Inflammatory macrophage (primary cell): ENCODE measurements at places on chromosomes 1 and 21.

- DNase-seq = no peak
Observed at GRCh38 chr1:3772715-3773571, at the start of gene SMIM1. Gene SMIM1 (plus strand): TSS chr1:3772749. CDS start chr1:3775374, 2,625 bp downstream.

- peak; percentile 61 for DNase-seq
Observed at GRCh38 chr1:226349801-226350518, 41.0 kb upstream of the LIN9 start.

- no peak for DNase-seq
Observed at GRCh38 chr1:210089855-210090254, 142.7 kb upstream of the SERTAD4 start.

GRCh38 chr1:76433526-76433925, 359.0 kb downstream of the ST6GALNAC3 start:
- DNase-seq = no peak

- DNase-seq = no peak
Observed at GRCh38 chr1:99850459-99851291, 514 bp downstream of the AGL start.

- DNase-seq = no peak
Observed at GRCh38 chr1:10101929-10102328, 69.2 kb downstream of the UBE4B start.

DNA sequence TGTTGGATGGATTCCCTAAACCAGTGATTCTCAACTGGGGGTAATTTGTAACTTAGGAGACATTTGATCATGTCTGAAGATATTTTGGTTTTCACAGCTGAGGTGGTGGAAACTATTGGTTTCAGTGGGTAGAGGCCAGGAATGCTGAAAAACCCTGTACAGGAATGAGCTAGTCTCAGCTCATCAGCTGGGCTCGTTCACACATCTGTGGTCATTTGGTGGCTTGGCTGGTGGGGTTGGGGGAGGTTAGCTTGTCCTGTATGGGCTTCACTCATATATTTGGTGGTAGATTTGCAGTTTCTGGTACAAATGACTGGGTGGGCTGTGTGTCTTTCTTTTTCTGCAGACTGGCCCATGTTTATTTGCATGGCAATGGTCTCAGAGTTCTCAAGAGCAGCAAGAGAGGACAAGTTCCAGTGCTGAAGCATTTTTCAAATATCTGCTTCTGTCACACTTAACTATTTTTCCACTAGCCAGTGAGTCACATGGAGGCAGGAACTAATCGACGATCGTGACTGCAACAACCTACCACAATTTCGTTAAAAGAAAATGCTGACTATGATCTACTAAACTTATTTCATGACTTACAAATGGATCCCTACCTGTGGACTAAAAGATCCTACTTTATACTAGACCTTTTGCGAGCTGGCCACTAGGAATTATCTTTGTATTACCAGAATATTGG, 321.7 kb upstream of the PLXNA2 start:
- no peak for DNase-seq

- DNase-seq = peak; percentile 64
Observed at GRCh38 chr1:211761400-211761799, 69.2 kb downstream of the LPGAT1 start.

- no peak for DNase-seq
Observed at GRCh38 chr1:195806060-195806459, 802.2 kb downstream of the KCNT2 start.

GRCh38 chr1:246005067-246005466, 502.0 kb downstream of the SMYD3 start:
- DNase-seq = no peak

- DNase-seq = no peak
Observed at GRCh38 chr1:101728029-101728428, 268.7 kb downstream of the OLFM3 start.

DNA sequence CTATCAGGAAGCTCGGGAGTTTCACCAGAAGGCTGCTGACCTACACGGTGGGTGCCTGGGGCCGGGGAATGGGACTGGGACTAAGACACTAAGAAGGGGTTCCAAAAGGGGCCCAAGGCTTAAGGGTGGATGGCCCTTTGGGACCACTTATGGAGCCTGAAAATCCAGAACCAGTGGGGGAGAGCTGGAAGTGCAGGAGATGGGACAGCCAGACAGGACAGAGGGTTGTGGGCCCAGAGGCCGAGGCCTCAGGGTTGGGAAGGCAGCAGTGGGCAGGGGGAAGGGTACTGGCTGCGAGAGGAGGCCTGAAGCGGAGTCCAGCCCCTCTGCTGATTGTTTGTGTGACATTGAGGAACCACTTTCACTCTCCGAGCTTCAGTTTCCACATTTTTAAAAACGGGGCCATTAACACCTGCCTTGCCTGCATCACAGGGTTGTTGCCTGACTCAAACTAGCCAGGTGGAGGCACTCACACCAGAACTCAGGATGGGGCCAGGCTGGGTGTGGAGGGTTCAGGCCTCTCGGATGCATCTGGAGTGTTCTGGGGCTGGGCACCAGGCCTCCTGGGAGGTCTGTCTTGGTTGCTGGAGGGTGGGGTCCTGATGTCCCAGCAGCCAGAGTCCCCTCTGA, 3.0 kb downstream of the TTC24 start:
- DNase-seq = no peak

DNA sequence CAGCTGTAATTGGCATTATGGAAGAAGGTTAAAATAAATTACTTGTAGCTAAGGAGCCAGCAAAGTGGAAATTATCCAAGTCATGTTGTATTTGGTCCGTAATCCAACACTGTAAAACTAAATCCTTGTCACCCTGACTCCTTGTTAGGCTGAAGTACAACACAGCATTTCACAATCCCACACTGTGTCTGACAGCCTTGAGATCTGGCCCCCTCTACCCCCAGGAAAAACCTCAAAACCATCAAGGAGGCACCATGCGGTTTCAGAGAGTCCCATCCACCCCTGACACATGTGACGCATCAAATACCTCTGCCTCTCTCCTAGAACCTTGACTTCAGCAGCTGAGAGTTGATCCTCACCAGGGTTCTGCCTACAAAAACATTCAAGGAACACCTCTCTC, 41.0 kb downstream of the LMX1A start:
- no peak for DNase-seq

DNA sequence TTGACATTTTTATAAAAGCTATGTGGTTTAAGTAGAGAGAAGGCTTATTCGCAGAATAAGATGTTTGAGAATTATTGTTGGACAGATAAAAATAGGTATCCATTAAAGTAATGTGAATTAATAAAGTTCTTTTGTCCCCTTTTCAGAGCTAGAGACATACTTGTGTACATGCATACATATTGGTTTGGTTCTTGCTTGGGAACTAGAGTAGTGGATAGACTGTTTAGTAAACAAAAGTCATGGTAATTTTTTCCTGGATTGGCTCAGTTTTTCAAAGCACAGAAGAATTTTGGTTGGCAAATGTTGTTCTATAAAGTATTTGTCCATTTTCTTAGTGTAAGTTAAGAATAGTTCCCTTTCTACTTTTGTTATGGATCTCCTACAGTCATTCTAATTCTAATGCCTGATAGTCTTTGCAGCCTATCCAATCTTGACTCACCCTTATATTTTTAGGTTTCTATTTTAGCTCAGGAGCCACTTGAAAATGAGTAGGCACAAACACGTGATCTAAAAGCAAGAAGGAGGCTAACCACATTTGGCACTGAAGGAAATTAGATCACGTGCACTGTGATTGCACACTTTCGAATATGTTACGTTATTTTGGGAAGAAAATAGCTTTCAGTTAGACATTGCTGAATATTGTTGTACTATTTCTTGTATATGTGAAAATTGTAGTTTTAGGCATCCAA, 47.0 kb downstream of the RABGAP1L start:
- peak; percentile 78 for DNase-seq

DNA sequence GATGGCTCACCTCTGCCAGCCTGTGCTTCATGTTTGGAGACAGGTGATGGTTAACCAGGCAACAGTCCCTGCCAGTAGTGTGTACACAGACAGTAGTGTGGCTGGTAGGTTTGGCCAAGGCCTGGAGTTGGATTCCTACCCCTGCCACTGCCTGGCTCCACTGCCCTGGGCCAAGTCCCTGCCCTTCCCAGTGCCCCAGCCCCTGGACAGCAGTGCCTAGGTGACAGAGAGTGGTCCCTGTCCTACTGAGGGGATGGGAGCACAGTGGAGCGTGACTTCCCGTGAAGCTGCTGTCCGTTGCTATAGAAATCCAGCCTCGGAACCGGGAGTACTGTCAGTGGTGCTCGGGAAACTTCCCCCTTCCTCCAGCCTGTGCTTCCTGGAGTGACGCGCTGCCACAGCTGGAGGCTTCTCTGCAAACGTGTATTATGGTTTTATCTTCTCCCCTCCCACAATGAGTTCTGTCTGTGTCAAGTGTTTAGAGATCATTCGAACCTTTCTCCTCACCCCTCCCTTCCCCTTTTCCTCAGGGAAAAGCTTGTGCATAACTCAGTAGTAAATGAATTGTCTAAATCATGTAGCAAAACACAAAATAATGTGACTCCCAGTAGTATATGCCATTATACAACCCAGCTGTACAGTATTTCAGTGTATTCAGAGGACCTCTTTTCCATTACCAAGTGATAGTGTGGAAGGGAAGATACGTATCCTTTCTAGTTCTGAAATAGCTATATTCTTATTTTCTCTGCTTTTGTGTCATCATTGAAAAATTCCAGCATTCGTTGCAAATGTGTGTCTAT, 73.4 kb downstream of the GALNT2 start:
- peak; percentile 15 for DNase-seq

- no peak for DNase-seq
Observed at GRCh38 chr1:200388791-200389190, 21.0 kb downstream of the ZNF281 start.

- no peak for DNase-seq
Observed at GRCh38 chr1:231106347-231106746, 55.5 kb upstream of the TRIM67 start.

DNA sequence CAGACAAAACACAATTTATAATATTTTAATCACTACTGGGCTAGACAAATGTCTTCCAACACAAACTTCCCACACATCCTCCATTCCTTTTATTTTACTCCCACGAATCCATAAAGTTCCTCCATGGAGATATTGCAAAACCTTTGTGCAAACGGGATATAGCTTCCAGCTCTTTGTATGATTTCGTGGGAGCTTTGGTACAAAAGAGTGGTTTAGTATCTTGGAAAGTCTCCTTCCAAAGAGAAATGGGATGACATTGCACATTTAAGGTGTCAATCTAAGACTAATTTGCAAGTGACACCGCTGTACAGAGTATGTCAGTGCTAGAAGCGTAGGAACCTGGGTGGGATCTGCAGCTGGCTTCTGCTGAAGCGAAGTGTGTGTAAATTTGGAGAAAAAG, 455.2 kb upstream of the RUNX1 start:
- peak; percentile 16 for DNase-seq

DNA sequence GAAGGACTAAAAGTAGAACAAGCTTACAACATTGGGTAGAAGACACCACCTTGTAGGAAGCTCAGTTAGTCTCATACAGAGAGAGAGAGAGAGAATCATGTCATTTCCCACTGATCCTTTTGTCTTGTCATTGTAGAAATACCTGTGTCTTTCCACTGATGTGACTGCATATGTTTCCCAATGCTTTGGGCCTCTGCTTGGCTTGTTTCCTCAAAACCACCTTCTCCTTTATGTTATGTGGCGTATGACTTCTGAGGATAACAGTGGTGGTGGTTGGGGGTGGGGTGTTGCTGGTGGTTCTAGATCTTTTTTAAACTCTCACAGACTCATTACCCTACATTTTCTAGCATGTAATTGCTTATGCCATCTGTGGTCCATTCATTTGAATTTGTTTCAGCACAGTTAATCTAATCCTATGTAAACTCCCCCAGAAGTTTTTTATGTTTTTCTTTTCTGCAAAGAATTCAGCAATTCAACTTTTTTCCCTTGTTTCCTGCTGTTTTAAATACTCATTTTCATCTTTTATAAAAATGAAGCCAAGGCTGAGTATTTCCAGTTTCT, 9.3 kb downstream of the RGL1 start:
- DNase-seq = peak; percentile 41

GRCh38 chr21:36320421-36321324, 676 bp downstream of the MORC3 start:
- peak; percentile 55 for DNase-seq

GRCh38 chr21:28454564-28455252, 538.0 kb downstream of the LTN1 start:
- DNase-seq = no peak

- no peak for DNase-seq
Observed at GRCh38 chr21:29671728-29672127, 268.1 kb downstream of the GRIK1 start.

- no peak for DNase-seq
Observed at GRCh38 chr1:24970926-24971875, 41.1 kb upstream of the RUNX3 start.

DNA sequence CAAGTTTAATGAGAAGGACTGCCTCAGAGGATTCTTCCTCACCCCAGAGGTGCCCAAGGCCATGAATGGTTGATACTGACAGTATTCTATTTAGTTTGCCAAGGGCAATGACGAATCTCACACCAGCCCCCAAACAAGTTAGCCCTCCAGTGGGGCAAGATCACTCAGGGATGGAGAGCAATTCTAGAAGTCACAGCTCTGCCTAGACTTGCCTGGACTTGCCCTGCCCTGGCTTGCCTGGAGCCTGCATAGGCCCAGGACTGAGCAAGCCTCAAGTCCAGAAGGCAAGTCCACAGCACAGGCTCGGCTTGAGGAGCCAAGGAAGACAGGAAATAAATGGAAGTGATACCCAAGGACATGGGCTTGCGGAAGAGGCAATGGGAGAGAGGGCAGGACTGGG, 39.5 kb upstream of the RGS16 start:
- DNase-seq = no peak

GRCh38 chr1:29506678-29507225, 270.4 kb downstream of the PTPRU start:
- DNase-seq = no peak

DNA sequence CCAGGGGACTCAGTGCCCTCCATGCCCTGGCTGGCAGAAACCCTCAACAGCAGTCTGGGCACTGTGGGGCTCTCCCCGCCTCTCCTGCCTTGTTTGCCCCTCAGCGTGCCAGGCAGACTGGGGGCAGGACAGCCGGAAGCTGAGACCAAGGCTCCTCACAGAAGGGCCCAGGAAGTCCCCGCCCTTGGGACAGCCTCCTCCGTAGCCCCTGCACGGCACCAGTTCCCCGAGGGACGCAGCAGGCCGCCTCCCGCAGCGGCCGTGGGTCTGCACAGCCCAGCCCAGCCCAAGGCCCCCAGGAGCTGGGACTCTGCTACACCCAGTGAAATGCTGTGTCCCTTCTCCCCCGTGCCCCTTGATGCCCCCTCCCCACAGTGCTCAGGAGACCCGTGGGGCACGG, 2.8 kb upstream of the TAS1R3 start:
- DNase-seq = no peak

- peak; percentile 28 for DNase-seq
Observed at GRCh38 chr21:18384771-18385170, 18.8 kb downstream of the TMPRSS15 start.
